Tibial artery (tissue), 4 donors: ENCODE measurements at places on chromosomes 12 and 14.
A peak's percentile ranks its signal among the peaks of the same experiment; 100 is the strongest.

DNA sequence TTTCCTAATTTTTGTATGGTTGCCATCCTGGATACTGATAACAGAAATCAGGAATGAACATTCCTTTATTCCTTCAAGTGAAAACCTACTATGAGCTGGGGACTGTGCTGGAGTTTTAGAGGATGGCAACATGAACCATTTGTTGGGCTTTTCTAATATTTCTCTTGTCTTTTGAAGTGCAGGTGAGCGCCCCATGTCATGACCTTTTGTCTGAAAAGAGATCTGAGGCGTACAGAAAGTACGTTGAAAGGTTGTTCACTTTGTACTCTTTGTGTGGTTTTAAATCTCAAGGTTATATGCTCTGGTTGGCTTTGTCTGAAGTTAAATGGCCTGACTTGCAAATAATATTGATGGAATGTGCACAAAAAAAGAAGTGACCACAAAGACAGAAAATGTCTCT, 79.0 kb downstream of the GAS2L3 start:
- no peak overlapping the region for H3K4me3 ChIP-seq
- H3K27ac ChIP-seq: no peak overlapping the region
- H3K27me3 ChIP-seq: no peaks in the 10 kb centered on the region
- no peaks in the 10 kb centered on the region for H3K4me1 ChIP-seq
- H3K36me3 ChIP-seq: no peaks in the 10 kb centered on the region
- no peak for DNase-seq

- no peaks in the 10 kb centered on the region for H3K27me3 ChIP-seq
- no peak overlapping the region for H3K27ac ChIP-seq
- peaks cover 12% of the 10 kb centered on the region for H3K4me1 ChIP-seq
Observed at GRCh38 chr12:121456551-121456950, 56.6 kb downstream of the RNF34 start.

DNA sequence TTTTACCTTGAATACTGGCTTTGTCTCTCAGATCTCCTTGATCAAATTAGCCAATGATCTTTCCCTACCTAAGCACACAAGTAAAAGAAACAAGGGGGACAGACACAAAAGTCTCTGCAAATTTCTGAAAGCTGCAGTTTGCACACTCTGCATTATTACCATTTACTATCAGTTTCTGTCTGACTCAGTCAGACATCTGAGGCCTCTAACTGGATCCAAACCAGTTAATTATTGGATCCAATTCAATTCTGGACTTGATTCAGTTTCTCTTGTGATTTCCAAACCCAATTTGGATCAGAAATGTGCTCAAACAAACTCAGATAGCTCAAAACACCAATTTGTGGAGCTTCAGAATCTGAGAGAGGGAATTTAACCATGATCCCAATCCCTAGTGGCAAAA, 16.6 kb downstream of the SSTR1 start:
- no peaks in the 10 kb centered on the region for H3K27me3 ChIP-seq
- no peak for DNase-seq
- H3K36me3 ChIP-seq: no peaks in the 10 kb centered on the region
- H3K4me1 ChIP-seq: no peaks in the 10 kb centered on the region

GRCh38 chr14:77579065-77579464, 37.4 kb downstream of the SPTLC2 start:
- DNase-seq: no peak
- H3K4me1 ChIP-seq: peaks cover 30% of the 10 kb centered on the region
- no peaks in the 10 kb centered on the region for H3K27me3 ChIP-seq
- peaks cover 18% of the 10 kb centered on the region for H3K36me3 ChIP-seq
- no peak overlapping the region for H3K4me3 ChIP-seq
- no peak overlapping the region for H3K27ac ChIP-seq

DNA sequence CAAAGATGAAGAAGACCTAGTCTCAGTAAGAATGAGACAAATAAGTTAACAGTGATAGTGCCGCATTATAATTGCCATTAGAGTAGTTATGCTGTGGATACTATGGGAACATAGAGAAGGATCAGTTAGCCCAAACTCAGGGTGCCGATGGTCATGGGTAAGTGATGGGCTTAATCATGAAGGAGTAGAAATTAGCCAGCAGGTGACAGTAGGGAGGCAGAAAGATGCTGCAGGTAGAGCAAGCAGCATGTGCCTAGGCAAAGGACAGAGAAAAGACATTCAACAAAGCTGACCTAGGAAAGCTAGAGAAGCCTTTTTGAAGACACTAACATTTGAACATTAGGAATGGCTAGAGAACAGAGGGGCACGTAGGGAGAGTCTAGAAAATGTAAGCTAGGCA, 30.6 kb upstream of the PTPRQ start:
- no peak overlapping the region for H3K27ac ChIP-seq
- H3K4me1 ChIP-seq: no peaks in the 10 kb centered on the region
- no peak overlapping the region for H3K4me3 ChIP-seq
- H3K27me3 ChIP-seq: no peaks in the 10 kb centered on the region

DNA sequence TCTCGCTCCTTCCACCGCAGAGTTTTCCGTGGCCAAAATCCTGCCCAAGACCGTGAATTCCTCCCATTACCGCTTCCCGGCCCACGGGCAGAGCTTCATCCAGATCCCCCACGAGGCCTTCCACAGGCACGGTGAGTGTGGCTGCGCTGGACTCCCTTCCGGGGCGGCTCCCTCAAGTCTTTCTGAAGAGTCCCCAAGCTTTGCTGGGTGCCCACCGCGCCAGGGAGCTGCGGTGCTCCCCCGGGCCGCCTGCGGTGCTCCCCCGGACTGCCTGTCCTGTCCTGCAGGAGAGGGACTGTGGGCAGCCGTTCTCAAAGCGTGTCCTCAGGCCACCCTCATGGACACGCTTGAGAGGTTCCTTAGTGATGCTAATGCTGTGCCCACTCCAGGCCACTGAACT, 50.5 kb downstream of the ADGRD1 start:
- no peaks in the 10 kb centered on the region for H3K36me3 ChIP-seq
- DNase-seq: no peak
- no peaks in the 10 kb centered on the region for H3K4me1 ChIP-seq
- H3K27me3 ChIP-seq: no peaks in the 10 kb centered on the region
- no peak overlapping the region for H3K4me3 ChIP-seq

DNA sequence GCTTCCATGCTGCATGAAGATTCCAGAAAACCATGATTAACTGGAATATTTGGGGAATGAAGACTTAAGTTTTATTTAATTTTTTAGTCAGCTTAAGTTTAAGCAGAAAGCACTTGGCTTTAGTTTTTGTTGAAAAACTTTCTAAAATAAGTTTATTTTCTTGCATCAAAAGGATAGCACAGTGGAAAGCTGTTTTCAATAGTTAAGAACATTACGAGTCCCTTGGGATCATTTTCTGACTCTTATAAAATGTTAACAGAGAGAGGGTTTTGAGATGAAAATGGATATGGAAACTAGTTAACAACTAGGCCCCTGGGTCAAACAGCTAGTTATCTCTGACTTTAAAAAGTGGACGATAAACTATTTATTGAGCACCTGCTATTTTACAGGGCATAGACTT, 181.9 kb upstream of the SLC38A2 start:
- H3K27me3 ChIP-seq: no peaks in the 10 kb centered on the region
- H3K4me1 ChIP-seq: no peaks in the 10 kb centered on the region
- no peak for DNase-seq
- peak overlapping the region; percentile 56 for H3K27ac ChIP-seq
- H3K36me3 ChIP-seq: no peaks in the 10 kb centered on the region

DNA sequence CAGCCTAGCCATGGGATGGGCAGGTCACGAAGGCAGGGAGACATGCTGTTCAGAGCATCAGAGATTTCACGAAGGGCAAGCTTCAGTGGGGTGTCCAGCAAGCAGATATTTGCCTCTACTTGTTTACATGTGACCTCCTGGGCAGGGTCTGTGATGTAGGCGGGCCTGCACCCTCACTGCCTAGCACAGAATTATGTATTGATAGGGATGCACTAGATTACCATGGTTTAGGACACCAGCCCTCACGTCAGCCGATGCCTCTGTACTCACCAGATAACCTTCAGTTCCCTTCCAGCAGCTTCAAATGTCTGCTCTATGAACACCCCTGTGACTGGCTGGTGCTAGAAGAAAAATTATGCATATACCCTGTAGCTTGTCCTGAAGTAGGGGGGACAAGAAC, 5.1 kb upstream of the EIF5 start:
- peaks cover 10% of the 10 kb centered on the region for H3K4me1 ChIP-seq
- H3K27ac ChIP-seq: no peak overlapping the region
- no peak for DNase-seq
- H3K27me3 ChIP-seq: no peaks in the 10 kb centered on the region
- H3K4me3 ChIP-seq: no peak overlapping the region

DNA sequence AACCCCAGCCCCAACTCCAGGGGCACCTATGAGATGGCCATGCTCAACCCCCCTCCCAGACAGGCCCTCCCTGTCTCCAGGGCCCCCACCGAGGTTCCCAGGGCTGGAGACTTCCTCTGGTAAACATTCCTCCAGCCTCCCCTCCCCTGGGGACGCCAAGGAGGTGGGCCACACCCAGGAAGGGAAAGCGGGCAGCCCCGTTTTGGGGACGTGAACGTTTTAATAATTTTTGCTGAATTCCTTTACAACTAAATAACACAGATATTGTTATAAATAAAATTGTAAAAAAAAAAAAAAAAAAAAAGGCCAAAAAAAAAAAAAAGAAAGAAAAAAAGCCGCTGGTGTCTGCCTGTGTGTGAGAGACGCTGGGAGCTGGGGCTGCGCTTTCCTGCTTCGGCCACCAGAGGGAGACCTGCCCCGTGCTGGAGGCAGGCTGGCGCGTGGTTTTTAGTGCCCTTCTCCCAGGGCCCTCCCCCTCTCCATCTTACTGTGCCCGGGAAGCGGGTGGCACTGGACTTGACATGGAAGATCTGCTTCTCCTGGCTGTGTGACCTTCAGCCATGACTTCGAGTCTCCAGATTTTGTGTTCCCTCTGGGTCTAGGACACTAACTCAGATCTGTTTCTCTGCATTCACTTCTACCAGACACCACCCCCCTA, 3.4 kb upstream of the NXPH4 start:
- DNase-seq: peak; percentile 96
- no peak overlapping the region for H3K4me3 ChIP-seq
- peaks cover 47% of the 10 kb centered on the region for H3K36me3 ChIP-seq
- peaks cover 34% of the 10 kb centered on the region for H3K4me1 ChIP-seq
- peak overlapping the region; percentile 72 for H3K27ac ChIP-seq

- H3K36me3 ChIP-seq: no peaks in the 10 kb centered on the region
- no peaks in the 10 kb centered on the region for H3K4me1 ChIP-seq
- no peak within 1 kb of the TSS for H3K4me3 ChIP-seq
- no peak within 1 kb of the TSS for H3K27ac ChIP-seq
Observed at GRCh38 chr12:4445156-4446101, at the start of gene FGF6. FGF6 (minus strand) TSS chr12:4445815; CDS start chr12:4445570, 245 bp downstream.

DNA sequence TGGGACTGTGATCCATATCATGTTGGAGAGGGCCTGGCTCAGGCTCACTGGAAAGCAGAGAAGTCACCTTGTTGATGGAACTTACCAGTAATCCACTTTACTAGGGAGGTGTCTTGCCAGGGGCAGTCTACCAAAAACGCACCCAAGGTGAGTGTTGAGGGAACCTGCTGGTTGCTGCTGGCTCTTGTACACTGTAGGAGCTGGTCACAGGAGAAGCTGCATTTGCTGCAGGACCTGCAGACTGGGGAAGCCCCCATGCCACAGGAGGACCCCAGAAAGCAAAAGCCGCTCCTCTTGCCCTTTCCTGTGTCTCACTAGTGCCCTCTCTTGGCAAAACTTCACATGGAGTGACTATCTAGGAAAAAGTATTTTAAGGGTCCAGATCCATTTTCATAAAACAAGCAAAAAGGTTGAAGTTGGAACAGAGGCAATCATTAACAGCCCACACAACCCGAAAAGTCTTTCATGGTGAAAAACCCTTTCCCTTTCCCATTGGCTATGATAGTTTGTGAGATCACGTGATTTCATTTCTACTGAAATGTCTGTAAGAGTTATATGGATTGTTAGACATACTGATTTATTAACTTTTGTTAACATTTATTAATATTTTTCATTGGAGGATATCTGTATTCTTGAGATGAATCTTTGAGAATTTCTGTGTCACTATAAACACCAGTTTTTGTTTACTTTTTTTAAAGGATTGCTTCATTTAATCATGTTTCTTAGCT, 59.2 kb downstream of the RASSF8 start:
- no peak overlapping the region for H3K27ac ChIP-seq
- H3K4me3 ChIP-seq: no peak overlapping the region
- H3K36me3 ChIP-seq: no peaks in the 10 kb centered on the region

DNA sequence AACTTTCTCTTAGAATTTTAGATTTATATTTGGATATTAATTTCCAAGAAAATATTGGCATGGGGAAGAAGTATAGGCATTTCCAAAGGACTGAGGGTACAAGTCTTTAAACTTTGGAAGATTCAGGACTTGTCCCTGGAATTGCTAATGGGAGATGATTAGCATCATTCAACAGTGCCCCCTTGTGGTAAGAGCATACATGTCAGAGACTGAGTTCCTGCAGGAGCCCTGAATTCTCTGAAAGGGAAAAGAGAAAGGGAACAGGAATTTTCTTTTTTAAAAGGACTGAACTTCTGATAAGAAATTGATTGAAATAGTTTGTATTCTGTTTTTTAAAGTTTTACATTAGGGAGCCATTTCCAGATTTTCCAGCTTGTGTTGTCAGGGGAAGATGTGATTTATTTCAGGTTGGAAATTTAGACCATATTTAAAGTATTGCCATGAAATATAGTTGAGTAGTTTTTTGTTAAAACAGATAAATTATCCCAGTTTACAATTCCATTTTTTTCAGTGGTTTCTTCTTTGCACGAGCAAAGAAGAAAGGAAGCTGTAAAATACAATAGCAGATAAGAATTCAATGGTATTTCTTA, 44.0 kb upstream of the REP15 start:
- H3K27ac ChIP-seq: no peak overlapping the region
- H3K27me3 ChIP-seq: no peaks in the 10 kb centered on the region

DNA sequence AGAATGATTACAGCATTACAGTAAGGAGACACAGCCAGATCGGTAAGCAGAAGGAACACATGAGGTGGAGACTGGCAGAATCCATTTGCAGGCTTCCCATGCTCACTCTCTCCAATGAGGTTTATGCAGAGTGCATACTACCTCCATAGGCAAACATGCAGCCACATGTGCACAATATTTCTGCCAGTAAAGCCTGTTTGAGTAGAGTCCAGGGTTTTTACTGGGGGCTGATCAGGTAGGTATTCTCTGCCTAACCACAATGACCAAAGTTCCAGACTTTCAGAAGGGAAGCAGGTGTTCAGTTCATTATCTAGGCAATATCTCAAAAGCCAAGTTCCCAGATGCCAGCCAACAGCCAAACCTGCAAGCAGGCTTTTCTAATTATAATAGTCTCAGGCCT, 31.1 kb downstream of the INTS13 start:
- no peak overlapping the region for H3K4me3 ChIP-seq
- H3K4me1 ChIP-seq: no peaks in the 10 kb centered on the region
- no peaks in the 10 kb centered on the region for H3K27me3 ChIP-seq
- H3K36me3 ChIP-seq: peaks cover 32% of the 10 kb centered on the region
